ENCODE measurements at places on chromosomes 7 and 10. TPM values are rescaled to one million over a fixed set of nuclear protein-coding genes. Genes with fewer than 3 reads are reported as not detected.

DNA sequence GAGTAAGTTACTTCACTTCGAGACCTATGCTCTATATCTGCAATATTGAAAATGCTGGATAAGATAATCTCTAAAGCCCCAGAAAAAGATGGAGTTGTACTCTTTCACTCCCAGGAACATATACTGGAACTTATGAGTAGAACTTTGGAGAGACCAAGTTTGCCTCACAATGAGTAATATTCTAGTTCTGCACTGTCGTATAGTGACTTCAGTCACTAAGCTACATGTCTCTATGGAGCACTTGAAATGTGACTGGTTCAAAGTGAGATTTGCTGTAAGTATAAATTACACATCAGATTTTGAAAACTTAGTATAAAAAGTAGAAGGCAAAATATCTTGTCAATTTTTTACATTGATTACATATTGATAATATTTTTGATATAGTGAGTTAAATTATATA is 116.4 kb downstream of the PTEN start:
- no peak for DNase-seq

DNA sequence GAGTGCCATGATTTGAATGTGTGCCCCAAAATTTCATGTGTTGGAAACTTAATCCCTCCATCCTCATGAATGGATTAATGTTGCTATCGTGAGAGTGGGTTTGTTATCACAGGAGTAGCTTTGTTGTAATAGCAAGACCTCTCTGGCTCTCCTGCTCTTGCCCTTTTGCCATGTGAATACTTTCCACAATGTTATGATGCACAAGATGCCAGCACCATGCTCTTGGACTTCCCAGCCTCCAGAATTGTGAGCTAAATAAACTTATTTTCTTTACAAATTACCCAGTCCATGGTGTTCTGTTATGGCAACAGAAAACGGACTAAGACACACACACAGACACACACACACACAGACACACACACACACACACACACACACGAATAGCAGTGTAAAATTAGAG is 51.3 kb upstream of the TM9SF3 start:
- no peak for DNase-seq

- DNase-seq: no peak
Measured at GRCh38 chr7:123528265-123528664, 6.1 kb downstream of the IQUB start.

- DNase-seq: no peak
Measured at GRCh38 chr7:154628556-154628955, 374.4 kb downstream of the PAXIP1 start.

- DNase-seq: no peak
Measured at GRCh38 chr7:29843093-29843492, 36.8 kb downstream of the WIPF3 start.

DNA sequence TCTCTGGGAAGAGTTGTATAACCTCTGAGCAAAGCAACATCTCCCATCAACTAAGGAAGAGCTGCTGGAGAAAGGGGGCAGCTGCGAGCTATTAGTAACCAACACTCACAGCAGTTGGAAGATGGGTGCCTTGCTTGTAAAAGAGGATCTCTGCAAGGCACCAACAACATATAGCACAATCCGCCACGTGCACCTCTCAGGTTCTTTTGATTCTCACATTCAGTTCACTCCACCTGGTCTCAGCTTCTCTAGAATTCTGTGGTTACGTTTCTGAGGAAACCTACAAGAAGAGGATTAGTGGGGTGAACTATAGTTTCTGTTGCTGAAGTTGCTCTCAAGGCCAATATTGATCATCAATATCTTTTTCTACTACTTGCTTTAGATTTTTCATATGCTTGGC is 117.1 kb downstream of the RPS24 start:
- no peak for DNase-seq

- DNase-seq: no peak
Measured at GRCh38 chr7:42315631-42316030, 78.6 kb upstream of the GLI3 start.

Gene INHBA
- 0.93 TPM for total RNA-seq

Gene TDRD1
- 0.46 TPM for total RNA-seq

Gene SPDYE16
- total RNA-seq: not detected

Gene DOCK4
- total RNA-seq: 47.5 TPM

Gene C10orf95
- total RNA-seq: not detected

All from omental fat pad (tissue), 4 donors.